Psoas muscle (tissue), 8 donors: ENCODE measurements at places on chromosomes 11 and 22. TPM values are rescaled to one million over a fixed set of nuclear protein-coding genes. Genes with fewer than 3 reads are reported as not detected.

MMP11 gene
- total RNA-seq, result 1.4 TPM

RHOD gene
- total RNA-seq, result 41.7 TPM

LRFN4 gene
- 10.7 TPM for total RNA-seq

CDON gene
- total RNA-seq, result 1.3 TPM

DNA sequence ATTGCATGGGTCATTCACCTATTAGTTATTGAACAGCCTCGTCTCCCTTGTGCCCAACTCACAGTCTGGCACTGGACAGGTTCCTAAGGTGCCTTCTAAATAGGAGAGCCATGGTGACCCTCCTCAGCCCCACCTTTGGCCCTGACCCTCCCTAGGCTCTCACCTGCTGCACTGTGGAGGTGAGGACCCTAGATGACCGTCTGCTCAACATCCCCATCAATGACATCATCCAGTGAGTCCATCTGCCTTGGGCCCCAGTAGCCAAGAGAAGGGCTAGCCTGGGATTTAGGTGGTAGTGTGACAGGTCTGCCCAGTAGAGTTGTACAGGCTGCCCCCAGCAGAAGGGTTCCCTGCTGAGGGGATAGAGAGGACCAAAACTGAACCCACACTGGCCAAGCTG, 13.6 kb downstream of the UCP2 start:
- peaks cover 1% of the 10 kb centered on the region for H3K4me1 ChIP-seq
- H3K27ac ChIP-seq, result no peak overlapping the region
- DNase-seq, result no peak
- H3K4me3 ChIP-seq, result no peak overlapping the region
- H3K27me3 ChIP-seq, result no peaks in the 10 kb centered on the region

- no peaks in the 10 kb centered on the region for H3K36me3 ChIP-seq
- no peak for DNase-seq
- H3K27me3 ChIP-seq, result peaks cover 3% of the 10 kb centered on the region
These were observed 13.9 kb upstream of the TP53AIP1 start for GRCh38 chr11:128956401-128957201.

DNA sequence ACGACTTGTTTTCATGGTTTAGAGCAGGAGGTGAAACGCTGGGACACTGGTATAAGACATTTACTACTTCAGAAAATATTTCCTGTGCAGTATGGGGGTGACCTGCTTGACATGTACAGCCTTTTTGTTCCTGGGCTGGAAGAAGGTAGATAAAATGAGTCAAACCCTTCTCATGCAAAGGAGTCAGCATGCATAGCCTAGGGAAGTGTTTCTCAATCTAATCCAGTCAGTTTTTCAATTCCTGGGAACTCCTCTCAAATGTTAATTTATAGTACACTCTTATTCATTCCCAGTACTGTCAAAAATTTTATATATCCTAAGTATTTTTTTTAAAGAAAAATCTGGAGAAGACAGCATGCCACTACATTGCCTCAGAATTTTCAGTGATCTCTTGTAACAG, 154.7 kb upstream of the GUCY1A2 start:
- no peak overlapping the region for H3K4me3 ChIP-seq
- no peak overlapping the region for H3K27ac ChIP-seq
- DNase-seq, result no peak
- H3K36me3 ChIP-seq, result no peaks in the 10 kb centered on the region

DNA sequence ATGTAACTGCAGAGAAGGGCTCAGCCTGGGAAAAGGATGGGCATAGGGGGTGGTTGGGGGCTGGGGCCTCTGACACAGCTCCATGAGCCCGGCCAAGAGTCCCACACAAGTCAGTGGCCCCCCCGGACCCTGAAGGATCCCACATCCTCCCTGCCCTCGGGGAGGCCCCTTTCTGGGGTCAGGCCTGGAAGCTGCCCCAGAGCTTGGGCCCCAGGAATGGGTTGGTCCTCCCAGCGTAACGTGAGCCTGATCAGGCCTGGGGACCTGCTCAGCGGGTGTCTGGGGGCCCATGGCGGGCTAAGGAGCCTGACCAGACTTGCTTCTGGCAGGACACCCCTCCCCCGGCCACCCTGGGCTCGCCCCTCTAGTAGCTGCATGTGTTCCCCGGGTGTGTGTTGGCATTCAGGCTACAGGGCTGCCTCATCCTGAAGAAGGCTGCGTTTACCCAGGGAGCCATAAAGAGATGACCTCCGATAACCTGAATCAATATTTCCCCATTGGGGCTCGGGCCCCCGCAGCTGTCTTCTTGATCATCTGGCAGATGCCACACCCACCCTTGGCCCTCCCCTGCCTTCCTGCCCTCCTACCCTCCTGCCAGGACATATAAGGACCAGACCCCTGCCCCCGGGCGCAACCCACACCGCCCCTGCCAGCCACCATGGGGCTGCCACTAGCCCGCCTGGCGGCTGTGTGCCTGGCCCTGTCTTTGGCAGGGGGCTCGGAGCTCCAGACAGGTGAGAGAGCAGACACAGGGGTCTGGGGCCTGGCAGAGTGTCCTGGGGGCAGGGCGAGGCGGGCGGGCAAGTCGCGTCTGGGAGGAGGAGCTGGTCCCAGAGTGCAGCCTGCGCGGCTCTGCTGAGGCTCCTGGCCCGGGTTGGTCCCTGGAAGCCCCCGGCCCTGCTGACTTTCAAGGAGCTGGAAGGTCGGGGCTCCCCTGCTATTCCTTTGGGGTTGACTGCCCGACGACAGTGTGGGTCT, at the start of gene MUC2:
TSS of gene MUC2 (plus strand) at position 631 of the 978 bp plus-strand sequence.
- H3K27me3 ChIP-seq, result peaks cover 2% of the 10 kb centered on the region
- H3K36me3 ChIP-seq, result no peaks in the 10 kb centered on the region
- H3K4me1 ChIP-seq, result peaks cover 8% of the 10 kb centered on the region
- H3K27ac ChIP-seq, result no peak within 1 kb of the TSS
- DNase-seq, result peak; percentile 11

DNA sequence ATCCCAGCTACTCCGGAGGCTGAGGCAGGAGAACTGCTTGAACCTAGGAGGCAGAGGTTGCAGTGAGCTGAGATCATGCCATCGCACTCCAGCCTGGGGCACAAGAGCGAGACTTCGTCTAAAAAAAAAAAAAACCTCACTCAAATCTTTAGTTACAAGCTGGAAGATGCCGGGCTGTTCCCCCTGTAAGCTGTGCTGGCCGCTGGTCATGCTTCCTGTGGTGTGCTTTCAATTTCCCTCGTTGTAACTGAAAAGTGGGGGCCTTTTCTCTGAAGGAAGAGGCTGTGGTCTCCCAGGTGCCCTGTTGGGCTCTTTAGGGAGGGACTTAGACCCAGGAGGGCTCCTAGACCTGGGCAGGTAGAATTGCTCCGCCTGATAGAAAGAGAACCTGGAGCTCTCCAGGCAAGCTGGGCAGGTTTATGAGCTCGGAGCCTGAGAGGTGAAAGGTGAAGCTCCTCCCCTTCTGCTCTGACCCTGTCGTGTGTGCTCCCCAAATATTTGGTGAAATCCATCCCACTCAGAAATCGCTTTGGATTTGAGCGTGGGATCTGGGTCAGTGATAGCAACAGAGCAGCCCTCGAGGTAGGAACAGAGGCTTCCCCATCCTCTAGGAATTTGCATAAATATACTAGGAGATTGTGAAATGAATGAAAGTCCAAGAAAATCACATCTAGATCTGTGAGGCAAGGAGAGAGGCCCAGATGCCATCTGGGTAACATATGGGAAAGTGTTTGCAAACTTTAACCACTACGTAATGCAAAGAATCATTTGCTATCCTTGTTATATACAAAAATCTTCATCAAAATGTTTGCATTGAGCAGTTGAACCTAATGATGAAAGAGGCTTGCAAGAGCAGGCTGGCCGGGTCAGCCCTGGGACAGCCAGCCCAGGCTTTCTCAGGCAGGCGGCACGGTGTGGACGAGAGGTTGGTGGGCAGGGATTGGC, 154.3 kb downstream of the FBXO7 start:
- peak overlapping the region; percentile 46 for H3K27ac ChIP-seq
- no peaks in the 10 kb centered on the region for H3K36me3 ChIP-seq
- no peak for DNase-seq
- H3K27me3 ChIP-seq, result peaks cover 1% of the 10 kb centered on the region

DNA sequence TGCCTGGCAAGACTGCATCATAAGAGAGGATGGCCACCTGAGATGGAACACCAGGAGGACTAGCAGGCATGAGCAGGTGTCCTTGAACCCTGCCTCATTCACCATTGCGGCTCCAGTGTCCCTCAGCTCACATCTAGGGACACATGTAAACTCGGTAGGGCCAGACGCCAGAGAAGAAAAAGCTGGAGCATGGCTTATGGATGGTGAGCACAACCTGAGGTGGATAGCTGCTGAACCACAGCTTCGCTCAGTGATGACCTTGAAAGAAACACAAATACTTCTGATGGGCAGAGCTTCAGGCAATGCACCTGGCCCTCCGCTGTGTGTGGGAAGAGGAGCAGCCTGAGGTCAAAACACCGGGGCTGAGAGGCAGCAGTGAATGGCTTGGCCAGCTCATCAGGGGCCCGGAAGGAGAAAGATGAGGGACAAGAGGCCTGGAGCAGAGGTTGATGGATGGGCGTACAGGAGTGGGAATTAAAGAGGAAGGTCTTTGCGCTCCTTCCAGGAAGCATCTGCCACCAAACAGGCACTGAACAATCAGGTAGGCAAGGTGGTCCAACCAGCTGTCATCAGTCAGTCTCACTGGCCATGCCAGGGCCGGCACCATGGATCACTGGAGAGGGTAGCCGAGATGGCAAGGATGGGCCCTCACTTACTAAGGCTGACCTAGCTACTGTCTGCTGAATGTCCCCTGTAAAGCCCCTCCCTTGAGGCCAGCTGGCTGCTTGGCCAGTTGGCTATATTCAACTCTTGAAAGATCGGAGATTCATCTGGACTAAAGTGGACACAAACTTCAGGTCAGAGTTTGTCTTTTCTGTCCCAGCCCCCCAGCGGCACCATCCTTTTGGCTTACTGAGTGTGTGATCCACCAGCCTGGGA, 89.7 kb downstream of the MYEOV start:
- H3K4me1 ChIP-seq, result no peaks in the 10 kb centered on the region
- H3K4me3 ChIP-seq, result no peak overlapping the region
- no peaks in the 10 kb centered on the region for H3K36me3 ChIP-seq
- no peak overlapping the region for H3K27ac ChIP-seq
- H3K27me3 ChIP-seq, result no peaks in the 10 kb centered on the region

DNA sequence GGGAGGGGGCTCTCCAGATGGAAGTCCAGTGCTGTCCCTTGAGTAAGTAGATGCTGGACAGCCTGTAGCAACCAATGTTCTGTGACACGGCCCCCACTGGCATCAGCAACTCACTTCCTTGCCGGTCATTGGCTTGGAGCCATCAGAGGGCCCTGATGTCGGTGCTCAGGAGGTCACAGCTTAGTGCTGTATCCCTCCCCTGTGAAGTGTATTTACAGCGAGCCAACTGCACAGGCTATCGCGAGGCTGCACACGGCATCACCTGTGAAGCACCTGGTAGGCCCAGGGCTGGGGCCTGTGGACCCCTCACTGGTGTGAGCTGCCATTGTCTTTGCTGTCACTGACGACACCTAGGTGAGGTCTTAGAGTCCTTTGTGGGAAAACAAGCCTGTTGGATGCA, 13.4 kb upstream of the ACR start:
- H3K4me3 ChIP-seq, result no peak overlapping the region
- H3K27me3 ChIP-seq, result peaks cover 21% of the 10 kb centered on the region
- H3K27ac ChIP-seq, result no peak overlapping the region
- H3K36me3 ChIP-seq, result peaks cover 9% of the 10 kb centered on the region
- no peak for DNase-seq
- no peaks in the 10 kb centered on the region for H3K4me1 ChIP-seq

DNA sequence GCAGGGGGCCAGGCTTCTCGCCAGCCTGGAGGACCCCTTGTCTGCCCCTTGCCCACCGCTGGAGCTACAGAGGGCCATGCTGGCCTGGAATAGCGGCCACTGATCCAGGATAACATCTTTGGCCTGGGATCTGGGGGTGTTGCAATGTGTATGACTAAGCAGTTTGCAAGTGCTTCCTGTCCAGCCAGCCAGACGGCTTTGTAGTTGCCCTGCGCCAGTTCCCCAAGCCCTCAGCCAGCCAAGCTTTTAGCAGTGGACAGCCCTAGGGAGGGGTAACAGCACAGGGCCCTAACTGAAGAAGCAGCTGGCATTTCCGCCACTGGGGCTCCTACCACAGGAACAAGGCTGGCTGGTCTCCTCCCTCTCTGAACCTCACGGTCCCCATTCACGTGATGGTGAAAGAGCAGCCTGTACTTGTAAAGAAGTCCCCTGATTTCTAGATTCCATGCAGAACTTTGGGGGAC, 32.1 kb downstream of the UQCR10 start:
- H3K27me3 ChIP-seq, result no peaks in the 10 kb centered on the region
- peak overlapping the region; percentile 51 for H3K4me3 ChIP-seq
- peak overlapping the region; percentile 95 for H3K27ac ChIP-seq
- peaks cover 55% of the 10 kb centered on the region for H3K4me1 ChIP-seq
- peak; percentile 94 for DNase-seq

GRCh38 chr11:9574622-9575259, 1.3 kb downstream of the WEE1 start:
- peak overlapping the region; percentile 94 for H3K27ac ChIP-seq
- no peaks in the 10 kb centered on the region for H3K27me3 ChIP-seq
- H3K36me3 ChIP-seq, result peaks cover 29% of the 10 kb centered on the region
- peak; percentile 66 for DNase-seq
- H3K4me1 ChIP-seq, result peaks cover 2% of the 10 kb centered on the region

- DNase-seq, result no peak
- no peaks in the 10 kb centered on the region for H3K4me1 ChIP-seq
- H3K27me3 ChIP-seq, result no peaks in the 10 kb centered on the region
- H3K27ac ChIP-seq, result no peak overlapping the region
- no peaks in the 10 kb centered on the region for H3K36me3 ChIP-seq
- H3K4me3 ChIP-seq, result no peak overlapping the region
These were observed 4.6 kb upstream of the RNF185 start for GRCh38 chr22:31155422-31155821.

DNA sequence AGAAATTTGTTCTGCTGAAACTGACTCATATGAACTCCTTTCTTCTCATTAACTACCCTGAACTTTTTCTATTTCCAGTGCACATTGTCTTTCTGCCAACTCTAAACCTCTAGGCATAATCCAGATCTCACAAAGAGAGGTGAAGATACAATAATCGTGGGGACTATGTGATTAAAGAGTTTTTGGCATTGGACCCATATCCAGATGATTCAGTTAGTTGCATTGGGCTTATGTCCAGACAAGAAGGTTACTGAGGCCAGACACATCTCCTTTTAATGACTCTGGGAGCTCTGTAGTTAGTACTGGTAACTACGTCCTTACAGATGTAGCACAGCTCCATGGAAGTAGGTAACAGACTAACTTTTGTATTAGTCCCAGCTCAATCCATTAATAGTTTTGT, 273.0 kb downstream of the CASP12 start:
- no peaks in the 10 kb centered on the region for H3K36me3 ChIP-seq
- DNase-seq, result no peak
- H3K27ac ChIP-seq, result no peak overlapping the region
- H3K27me3 ChIP-seq, result no peaks in the 10 kb centered on the region

DNA sequence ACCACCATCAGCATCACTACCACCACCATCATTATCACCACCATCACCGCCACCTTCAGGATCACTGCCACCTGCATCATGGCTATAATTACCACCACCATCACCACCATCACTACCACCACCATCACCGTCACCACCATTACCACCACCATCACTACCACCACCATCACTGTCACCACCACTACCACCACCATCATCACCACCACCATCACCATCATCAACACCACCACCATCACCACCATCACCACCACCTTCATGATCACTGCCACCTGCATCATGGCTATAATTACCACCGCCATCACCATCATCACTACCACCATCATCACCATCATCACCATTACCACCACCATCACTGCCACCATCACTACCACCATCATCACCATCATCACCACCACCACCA, 23.5 kb downstream of the CACNG2 start:
- H3K27ac ChIP-seq, result no peak overlapping the region
- H3K36me3 ChIP-seq, result no peaks in the 10 kb centered on the region
- DNase-seq, result no peak
- peaks cover 48% of the 10 kb centered on the region for H3K27me3 ChIP-seq
- H3K4me1 ChIP-seq, result no peaks in the 10 kb centered on the region
